Breast epithelium (tissue), 4 donors: ENCODE measurements at places on chromosomes 13 and 19.

DNA sequence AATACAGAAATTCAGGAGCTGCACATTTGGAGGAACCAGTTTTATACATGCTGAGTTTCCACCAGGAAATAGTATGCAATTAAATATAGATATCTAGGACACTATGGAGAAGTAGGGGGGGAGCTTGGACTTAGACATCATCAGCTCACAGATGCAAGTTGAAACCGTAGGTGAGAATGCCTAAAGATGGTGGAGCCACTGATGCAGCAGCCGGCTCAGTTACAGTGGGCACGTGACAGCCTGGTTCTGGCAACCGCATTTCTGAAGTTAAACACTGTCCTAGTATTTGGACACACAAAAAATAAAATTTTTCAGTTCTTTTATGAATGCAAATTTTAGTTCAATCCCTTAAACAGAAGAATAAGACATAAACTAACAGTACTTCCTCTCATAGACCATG, 91.5 kb upstream of the FRY start:
- no peak for DNase-seq

- DNase-seq: no peak
These were observed 20.6 kb upstream of the UPF3A start for GRCh38 chr13:114260814-114261213.

DNA sequence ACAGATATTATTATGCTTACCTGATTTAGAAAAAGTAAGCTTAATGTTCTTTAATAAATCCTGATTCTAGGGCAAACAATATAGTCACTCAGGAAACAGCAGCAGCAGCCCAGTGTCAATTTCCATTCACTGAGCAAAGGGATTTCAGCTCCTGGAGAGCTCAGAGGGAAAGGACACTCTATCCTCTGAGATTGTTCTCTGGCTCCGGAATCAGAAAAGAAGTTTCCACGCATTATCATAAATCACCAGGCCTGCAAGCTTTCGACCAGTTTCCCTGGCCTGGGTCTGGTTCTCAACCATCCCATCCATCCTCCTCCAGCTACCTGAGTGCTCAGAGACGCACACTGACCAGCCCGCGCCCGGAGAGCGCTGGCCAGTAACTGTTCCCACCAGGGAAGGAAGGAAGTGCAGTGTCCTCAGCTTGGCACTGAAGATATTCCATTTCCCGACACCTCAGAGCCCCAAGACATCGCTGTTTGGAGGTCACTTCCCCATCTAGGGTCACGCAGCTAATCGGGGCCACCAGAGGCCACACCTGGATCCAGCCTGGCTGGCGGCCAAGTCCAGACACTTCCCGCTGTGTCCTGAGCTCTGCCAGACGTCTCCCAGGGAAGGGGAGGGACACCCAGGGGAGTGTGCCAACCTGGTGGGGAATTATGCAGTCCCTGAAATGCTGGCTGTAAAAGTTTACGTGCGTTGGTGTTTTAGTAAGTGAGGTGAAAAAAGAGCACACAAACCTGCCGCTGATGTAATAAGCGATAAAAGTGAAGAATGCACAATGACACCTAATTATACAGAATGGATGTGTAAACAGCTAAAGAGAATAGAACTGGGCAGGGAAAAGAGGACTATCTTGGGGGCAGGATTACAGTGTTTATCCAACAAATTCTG, 29.1 kb downstream of the EPS15L1 start:
- no peak for DNase-seq

DNA sequence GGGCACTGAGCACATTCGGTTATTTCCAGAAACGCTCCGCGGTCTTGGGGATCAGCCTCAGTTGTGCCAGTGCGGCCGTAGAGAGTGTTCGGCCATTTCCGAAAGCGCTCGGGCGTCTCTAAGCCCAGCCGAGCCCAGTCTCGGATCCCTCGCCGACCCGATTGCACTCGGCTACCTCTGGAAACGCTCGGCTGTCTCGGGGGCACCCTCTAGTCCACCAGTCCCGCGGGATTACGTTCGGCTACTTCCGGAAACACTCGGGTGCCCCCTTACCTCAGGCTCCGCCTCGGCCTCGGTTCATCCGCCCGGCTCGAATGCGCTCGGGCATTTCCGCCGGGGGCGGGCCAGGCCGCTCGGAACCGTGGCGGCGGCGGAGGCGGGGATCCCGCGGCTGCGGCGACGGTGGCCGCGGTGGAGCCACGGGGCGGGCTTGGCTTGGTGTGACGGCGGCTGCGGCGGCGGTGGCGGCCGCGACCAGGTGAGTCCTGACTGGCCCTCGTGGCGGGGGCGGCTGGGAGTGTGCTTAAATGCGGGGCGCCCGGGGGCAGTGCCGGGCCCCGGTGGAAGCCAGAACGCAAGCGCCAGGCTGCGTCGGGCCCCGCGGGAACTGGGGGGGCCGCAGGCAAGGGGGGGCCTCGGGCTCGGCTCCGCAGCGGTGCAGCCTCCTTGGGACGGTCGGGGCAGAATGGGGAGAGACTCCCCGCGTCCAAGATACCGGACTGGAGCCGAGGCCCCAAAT, at the start of gene PIK3R2:
PIK3R2 (plus strand) TSS at position 347 of the 739 bp plus-strand sequence. CDS start 2,717 bp downstream, outside the sequence.
- DNase-seq: peak; percentile 100

- no peak for DNase-seq
These were observed 314.8 kb upstream of the MAB21L1 start for GRCh38 chr13:35791184-35791851.

GRCh38 chr13:108807841-108808240, 178.4 kb downstream of the MYO16 start:
- DNase-seq: no peak

DNA sequence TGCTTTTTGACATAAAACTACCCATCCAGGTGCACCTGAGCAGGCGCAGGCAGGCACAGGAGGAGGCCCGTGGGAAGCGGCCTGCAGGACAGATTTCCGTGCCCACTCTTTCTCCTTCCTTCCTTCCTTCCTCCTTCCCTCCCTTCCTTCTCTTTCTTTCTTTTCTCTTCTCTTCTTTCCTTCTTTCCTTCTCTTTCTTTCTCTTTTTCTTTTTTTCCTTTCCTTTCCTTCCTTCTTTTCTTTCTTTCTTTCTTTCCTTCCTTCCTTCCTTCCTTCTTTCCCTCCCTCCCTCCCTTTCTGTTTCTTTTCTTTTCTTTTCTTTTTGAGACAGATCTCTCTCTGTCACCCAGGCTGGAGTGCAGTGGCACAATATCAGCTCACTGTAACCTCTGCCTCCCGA, 21.2 kb upstream of the TMEM255B start:
- no peak for DNase-seq

DNA sequence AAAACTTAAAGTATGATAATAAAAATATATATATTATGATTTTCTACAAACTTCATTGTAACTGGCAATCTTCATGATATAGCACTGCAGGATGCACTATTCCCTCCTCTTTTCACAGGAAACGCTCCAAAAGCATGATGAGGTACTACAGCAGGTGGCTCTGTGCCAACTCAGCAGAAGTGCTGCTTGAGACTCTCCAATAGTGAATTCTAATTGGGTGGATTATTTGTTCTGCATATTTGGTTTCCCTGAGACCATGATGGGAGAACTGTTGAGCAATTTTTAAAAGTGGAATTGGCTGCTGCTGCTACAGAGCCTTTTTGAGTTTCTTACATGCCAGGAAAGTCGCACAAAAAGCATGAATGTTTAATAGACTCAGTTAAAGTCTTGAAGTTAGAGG, 1782.4 kb upstream of the PCDH20 start:
- DNase-seq: no peak

GRCh38 chr19:15048885-15049541, at the start of gene CASP14:
Gene CASP14 (plus strand): TSS chr19:15049480. CDS start chr19:15052252, 2,772 bp downstream.
- DNase-seq: no peak

DNA sequence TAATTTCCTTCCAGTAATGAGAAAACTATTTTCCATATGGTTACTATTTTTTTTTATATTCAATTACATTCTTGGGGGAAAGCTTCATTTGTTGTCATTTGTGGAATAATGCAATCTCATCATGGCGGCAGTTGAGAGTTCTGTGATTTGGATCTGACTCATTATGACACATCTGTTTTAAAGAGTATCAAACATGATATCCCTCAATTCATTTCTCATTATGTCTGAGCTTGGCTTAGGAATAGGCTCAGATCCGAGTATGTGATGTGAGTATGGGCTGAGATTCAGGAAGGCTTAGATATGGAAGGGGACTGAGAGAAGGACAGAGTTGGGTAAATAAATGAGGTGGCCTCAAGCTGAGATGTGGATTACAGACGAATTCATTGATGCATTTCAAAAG, 64.4 kb downstream of the POSTN start:
- no peak for DNase-seq

GRCh38 chr13:35469806-35470525, 6.5 kb downstream of the MAB21L1 start:
- no peak for DNase-seq

GRCh38 chr19:38505958-38506357, 72.5 kb downstream of the RYR1 start:
- no peak for DNase-seq

- DNase-seq: no peak
These were observed 17.9 kb downstream of the NLRP9 start for GRCh38 chr19:55720214-55720746.

- DNase-seq: no peak
These were observed 141.3 kb downstream of the SLITRK6 start for GRCh38 chr13:85657942-85658341.

DNA sequence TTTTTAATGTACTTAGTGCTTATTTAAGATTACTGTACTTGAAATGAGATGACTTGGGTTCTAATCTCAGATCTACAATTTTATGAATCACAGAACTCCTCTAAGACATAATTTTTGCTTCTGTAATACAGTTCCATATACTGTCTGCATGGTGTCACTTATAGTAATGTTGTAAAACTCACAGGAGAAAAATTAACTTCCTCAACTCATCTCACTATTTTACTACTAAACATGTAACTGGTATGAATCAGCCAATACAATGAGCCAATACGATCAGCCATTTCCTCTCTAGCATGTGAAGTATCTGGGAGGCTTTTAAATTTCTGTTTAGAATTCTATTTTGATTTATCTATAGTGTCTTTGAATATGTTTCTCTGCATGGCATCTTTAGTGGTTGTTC, 85.3 kb downstream of the NHLRC3 start:
- no peak for DNase-seq

- no peak for DNase-seq
These were observed 52.9 kb downstream of the MBNL2 start for GRCh38 chr13:97274829-97275649.

- DNase-seq: no peak
These were observed 290.9 kb upstream of the SOX21 start for GRCh38 chr13:95003019-95003813.

- no peak for DNase-seq
These were observed 630 bp downstream of the SPPL2B start for GRCh38 chr19:2329149-2329478.

DNA sequence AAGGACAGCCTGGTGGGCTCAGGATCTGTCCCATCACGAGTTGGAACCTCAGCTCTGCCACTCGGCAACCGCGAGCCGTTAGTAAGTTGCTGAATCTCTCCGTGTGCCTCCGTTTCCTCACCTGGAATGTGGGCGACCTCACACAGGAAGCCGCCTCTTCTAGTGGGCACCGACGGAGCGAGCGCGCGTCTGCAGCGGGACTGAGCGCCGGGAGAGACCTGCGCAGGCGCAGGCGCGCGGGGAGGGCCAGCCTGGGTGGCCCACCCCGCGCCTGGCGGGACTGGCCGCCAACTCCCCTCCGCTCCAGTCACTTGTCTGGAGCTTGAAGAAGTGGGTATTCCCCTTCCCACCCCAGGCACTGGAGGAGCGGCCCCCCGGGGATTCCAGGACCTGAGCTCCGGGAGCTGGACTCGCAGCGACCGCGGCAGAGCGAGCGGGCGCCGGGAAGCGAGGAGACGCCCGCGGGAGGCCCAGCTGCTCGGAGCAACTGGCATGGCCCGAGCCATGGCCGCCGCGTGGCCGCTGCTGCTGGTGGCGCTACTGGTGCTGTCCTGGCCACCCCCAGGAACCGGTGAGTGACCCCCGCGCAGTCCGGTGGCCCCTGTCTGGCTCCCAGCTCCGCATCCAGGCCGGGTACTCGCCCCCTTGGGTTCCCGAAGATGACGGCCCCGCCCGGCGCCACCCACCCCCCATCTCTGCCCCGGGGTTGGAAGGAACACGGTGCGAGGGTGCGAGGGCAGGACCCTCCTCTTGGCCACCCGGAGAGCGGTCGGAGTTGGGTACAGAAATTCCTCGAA, at the start of gene PVR:
PVR (plus strand) TSS at position 306 of the 797 bp plus-strand sequence; CDS start at position 493, 187 bp downstream.
- DNase-seq: peak; percentile 34

DNA sequence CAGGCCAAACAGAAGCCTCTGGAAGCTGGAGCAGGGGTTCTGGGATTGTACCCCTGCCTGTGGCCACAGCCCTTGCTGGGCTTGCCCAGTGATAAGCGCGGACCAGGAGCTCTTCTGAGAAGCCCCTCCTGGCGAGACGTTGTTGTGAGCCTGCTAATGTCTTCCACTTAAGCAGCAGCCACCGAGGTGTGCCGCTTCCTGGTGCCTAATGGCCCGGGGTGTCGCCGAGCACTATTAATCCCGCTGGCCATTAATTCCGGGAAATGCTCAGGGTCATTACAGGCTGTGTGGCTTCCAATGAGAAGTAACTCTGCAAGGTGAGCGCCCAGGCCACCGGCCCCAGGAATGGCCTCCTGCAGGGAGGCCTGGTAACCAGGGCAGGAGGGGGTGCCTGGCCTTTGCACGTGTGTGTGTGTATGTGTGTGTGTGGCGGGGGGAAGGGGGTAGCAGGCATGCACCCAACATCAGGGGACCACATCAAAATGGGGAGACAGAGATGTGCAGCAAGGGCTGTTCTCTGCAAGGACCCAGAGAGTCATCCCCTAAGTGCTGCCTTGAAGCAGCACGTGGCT, 175.0 kb downstream of the URI1 start:
- DNase-seq: no peak

DNA sequence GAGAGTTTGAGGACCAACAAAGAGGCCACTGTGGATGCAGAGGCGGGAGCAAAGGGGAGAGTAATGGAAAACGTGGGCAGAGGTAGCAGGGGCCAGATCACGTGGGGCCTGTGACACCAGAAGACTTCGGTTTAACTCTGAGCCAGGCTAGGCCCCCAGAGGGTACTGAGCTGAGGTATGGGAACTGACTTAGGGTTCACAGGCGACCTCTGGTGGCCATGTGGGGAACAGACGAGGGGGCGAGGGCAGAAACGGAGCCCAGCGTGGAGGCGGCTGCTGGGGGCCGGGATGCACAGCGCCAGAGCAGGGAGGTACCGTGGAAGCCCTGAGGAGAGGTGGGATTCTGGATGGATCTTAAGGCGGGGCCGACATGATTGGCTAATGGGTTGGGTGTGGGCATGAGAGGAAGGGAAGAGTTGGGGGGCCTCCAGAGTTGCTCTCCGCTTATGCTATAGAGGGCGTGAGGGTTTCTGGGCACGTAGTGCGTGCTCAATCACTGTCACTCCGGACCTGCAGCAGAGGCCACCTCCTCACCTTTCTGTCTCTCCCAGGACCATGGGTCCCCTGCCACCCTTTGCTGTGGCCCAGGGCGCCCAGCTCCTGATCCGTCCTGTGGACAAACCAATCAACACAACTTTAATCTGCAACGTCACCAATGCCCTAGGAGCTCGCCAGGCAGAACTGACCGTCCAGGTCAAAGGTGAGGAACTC, 13.7 kb downstream of the PVR start:
- DNase-seq: no peak

DNA sequence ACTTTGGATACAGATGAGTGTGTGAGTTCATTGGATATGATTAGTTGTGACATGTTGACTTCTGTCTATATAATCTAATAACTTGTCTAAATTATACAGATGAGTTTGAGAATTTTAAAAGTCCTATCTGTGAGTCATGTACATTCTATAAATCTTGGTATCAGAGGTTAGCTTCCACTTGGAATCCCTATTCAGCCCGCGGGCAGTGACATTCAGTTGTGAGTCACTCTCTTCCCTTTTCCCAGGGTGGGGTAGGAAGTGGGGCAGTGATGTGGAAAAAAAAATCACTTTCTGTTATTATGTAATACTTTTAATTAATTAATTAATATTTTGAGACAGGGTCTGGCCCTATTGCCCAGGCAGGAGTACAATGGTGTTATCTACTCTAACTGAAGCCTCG, 33.0 kb upstream of the ZNF808 start:
- no peak for DNase-seq
